ENCODE measurements at places on chromosomes 16 and 17. TPM values are rescaled to one million over a fixed set of nuclear protein-coding genes. Genes with fewer than 3 reads are reported as not detected.

ABCC11 gene
- not detected for total RNA-seq

PIGW gene
- total RNA-seq, result 4.6 TPM

ANKFN1 gene
- 3.5 TPM for total RNA-seq

HOXB13 gene
- total RNA-seq, result not detected

SOX8 gene
- 58.4 TPM for total RNA-seq

MYH11 gene
- 190 TPM for total RNA-seq

PLXDC1 gene
- total RNA-seq, result 49.3 TPM

MPP3 gene
- 21.7 TPM for total RNA-seq

RNF227 gene
- 32.9 TPM for total RNA-seq

OR1A1 gene
- total RNA-seq, result not detected

CCDC144A gene
- total RNA-seq, result 8.4 TPM

MARCHF10 gene
- total RNA-seq, result 0.16 TPM

PAGR1 gene
- 62.8 TPM for total RNA-seq

HAP1 gene
- 0.38 TPM for total RNA-seq

NUBP1 gene
- total RNA-seq, result 24.8 TPM

TPSAB1 gene
- 3.4 TPM for total RNA-seq

TOM1L1 gene
- total RNA-seq, result 61.0 TPM

TP53TG3F gene
- total RNA-seq, result not detected

PROCA1 gene
- total RNA-seq, result 5.4 TPM

TPPP3 gene
- total RNA-seq, result 52.7 TPM

GLTPD2 gene
- total RNA-seq, result not detected

TP53TG3B gene
- total RNA-seq, result not detected

HOXB6 gene
- not detected for total RNA-seq

MAP1LC3B gene
- total RNA-seq, result 74.1 TPM

KRTAP3-2 gene
- total RNA-seq, result not detected

CCL5 gene
- total RNA-seq, result 2.1 TPM

EVI2A gene
- total RNA-seq, result 2.3 TPM

MEIOC gene
- 1.5 TPM for total RNA-seq

IGFALS gene
- 0.55 TPM for total RNA-seq

SUZ12 gene
- 63.8 TPM for total RNA-seq

Data from camera-type eye (tissue), 1 donor.